ENCODE measurements at places on chromosomes 11 and 22.

- DNase-seq: no peak
Measured at GRCh38 chr11:45259592-45259991, 26.5 kb downstream of the SYT13 start.

GRCh38 chr11:123093739-123094138 is 31.8 kb upstream of the HSPA8 start:
- no peak for DNase-seq

DNA sequence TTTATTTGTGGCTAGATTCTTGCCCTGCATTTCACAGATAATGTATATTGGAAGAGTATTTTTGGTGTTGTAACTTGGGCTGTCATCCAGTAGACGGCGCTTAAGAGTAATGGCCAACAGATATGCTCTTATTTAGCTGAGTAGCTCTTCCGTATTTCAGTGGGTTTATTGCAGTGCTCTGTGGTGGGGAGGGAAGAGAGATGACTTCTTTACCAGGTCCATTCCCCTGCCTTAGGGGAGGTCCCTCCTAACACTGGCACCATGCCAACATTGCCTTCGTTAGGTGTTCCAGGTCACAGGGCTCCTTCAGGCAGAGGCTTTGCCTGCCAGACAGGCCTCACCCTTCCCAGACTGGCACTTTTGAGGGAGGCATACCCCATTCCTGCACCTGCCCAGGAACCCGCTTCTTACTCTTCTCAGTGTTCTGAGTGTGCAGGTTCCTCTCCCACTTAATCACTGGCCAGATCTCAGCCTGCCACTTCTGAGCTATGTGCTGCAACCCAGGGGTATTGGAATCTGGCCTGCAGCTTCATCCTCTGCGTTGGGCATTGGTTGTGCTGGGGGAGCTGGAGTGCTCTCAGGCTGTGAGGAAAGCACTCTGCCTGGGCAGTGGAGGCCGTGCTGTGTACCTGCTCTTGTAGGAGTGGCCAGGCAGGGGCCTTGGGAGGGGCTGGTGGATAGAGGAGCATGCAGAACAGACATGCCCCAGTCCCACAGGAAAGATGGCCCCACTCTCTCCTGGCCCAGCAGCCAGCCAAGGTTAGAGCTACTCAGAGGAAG is 29.4 kb upstream of the SLN start:
- no peak for DNase-seq

DNA sequence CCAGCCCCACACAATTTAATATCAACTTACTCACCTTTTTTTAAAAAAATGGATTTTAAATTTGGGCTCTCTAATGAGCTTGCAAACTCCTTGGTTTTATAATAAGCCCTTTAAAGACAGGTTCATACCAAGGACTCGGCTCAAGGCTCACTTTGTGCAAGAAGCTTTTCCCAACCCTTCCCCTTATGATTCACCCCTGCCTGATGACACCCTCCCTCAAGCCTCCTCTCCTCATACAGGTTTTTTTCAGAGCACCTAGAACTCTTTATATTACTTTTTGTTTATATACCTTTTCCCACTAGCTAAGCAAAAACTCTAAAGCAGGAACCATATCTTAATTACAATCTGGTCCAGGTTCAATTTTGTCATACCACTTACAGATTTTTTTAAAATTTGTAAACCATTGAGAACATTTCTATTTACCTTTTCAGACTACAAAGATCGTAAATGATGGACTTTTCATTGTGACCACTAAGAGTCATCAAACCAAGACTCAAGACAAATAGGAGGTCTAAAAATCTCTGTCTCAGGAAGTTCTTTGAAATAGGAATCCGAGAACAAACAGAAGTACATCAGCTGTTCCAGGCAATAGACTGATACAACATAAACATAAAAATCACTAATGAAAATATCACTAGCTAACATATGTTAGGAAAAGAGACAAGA is 13.1 kb upstream of the EXPH5 start:
- no peak for DNase-seq

GRCh38 chr11:116782728-116783127 is 5.1 kb downstream of the ZPR1 start:
- DNase-seq: no peak

GRCh38 chr11:44188643-44189042 is 93.2 kb downstream of the EXT2 start:
- DNase-seq: no peak

- DNase-seq: no peak
Measured at GRCh38 chr11:64119700-64120099, 46.2 kb downstream of the MACROD1 start.

DNA sequence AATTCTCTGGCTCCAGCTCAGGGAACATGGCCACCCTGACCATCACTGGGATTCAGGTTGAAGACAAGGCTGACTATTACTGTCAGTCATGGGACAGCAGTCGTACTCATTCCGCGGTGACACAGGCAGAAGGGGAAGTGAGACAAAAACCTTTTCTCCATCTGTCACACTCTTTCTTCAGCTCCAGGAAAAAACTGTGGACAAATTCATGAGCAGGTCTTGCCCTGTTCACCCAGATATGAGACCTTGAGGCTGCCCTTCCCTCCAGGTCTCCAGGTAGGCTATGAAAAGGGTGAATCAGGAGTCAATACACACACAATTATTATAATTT is 39.4 kb upstream of the GGTLC2 start:
- no peak for DNase-seq

GRCh38 chr11:56855217-56855616 is 106.7 kb upstream of the OR9G4 start:
- DNase-seq: no peak

- DNase-seq: no peak
Measured at GRCh38 chr11:121671283-121672168, 218.8 kb upstream of the SORL1-AS1 start.

DNA sequence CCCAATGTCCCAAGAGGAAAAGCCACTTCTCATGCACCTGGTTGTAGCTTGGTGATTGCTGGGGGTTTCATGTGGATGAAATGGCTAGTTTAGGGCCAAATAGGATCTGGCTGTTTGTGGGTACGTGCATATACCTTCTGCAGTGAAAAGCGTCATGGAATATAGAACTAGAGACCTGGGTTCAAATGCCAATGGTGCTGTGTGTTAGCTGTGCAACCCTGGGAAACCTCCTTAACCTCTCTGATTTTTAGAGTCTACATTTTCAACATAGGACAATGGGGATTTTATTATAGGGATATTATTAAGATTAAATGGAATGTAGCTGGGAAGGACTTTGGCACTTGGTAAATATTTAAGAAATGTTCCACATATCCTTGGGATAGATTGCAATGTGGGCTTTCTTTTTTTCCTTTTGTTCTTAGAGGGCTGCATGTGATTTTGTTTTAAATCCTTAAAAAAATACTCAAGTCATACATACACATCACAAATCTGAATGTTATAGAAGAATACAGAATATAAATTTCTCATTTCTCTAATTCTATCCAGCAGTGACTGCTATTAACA is 112.6 kb upstream of the E2F8 start:
- no peak for DNase-seq

- no peak for DNase-seq
Measured at GRCh38 chr22:45684169-45684568, 12.5 kb downstream of the ATXN10 start.

- DNase-seq: no peak
Measured at GRCh38 chr22:46770726-46771125, 8.3 kb downstream of the TBC1D22A start.

GRCh38 chr11:133930767-133931448 is 25.9 kb downstream of the IGSF9B start:
- DNase-seq: peak; percentile 47

GRCh38 chr11:36148701-36149100 is 140.5 kb downstream of the COMMD9 start:
- no peak for DNase-seq

DNA sequence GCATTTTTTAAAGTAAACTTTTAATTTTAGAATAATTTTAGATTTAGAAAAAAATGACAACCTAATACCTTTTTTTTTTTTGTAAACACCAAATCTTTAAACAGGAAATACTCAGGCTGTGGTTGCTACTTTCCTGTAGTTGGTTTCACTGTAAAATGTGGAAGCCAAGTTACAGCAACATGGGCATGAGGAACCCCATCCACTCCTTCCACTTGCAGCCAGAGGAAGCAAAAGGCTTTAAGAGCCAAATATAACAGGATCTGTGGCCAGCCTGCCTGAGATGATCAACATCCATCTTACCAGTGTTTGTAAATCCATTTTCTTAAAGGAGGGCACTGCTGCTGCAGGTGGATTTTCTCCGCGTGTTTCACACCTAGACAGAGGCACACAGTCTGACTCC is 66.2 kb downstream of the TNRC6B start:
- DNase-seq: no peak

- no peak for DNase-seq
Measured at GRCh38 chr11:115698243-115698642, 194.0 kb upstream of the CADM1 start.

DNA sequence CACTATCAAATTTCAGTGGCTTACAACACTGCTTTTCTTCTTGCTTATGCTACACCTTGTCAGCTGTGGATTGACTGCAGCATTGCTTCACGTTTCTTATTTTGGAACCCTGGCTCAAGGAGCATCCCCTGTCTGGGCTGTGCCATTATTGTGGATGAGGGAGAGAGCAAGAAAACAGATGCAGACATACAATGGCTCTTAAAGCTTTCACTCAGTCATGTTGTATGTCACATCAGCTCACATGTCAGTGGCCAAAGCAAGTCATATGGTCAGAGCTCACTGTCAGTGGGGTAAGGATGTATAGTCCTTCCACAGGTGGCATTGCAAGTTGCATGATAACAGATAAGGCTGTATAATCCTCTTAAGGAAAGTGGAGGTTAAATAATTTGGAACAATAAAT is 10.0 kb downstream of the ARHGEF12 start:
- no peak for DNase-seq

DNA sequence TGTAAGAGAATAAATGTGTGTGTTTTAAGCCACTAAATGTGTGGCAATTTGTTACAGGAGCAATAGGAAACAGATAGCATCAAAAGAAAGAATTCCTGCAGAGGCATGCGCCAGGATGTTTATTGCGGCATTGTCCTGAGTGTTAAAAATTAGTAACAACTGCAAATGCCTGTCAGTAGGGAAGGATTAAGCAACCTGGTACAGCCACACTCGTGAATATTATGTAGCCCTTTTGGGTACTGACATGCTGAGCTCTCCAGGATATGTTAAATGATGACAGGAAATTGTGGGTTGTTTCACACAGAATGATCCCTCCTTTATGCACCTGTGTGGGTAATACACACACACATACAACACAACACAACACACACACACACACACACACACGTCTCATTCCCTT is 69.7 kb upstream of the MYOD1 start:
- no peak for DNase-seq

GRCh38 chr11:128326791-128327190 is 260.6 kb downstream of the ETS1 start:
- no peak for DNase-seq

GRCh38 chr11:131925829-131926228 is 555.4 kb downstream of the NTM start:
- DNase-seq: no peak

DNA sequence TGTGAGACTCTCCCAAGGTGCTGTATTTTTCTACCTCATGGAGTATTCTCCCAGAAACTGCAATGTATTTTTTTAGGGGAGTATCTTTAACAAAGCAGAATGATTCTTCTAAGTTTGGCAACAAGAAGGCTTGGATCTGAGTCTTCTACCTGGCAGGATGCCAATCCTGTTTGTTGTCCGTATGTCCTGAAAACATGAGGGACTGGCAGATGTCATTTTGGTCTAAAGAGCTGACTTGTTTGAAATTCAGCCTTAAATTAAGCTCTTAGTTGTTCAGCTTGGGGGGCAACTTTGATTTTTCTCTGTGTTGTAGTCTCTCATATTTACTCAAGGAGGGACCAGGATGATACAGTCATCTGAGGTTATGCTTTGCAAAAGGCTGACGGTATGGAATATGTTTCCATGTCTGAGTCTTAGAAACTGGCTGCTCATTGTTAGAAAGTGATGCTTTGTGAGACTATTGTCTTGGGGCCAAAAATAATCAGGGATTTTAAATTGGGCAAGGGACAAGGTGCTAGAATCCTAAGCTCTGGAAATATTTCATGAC is 9.3 kb downstream of the MRPL16 start:
- no peak for DNase-seq

GRCh38 chr11:3109921-3110706 is 52.9 kb upstream of the CARS1 start:
- peak; percentile 62 for DNase-seq

DNA sequence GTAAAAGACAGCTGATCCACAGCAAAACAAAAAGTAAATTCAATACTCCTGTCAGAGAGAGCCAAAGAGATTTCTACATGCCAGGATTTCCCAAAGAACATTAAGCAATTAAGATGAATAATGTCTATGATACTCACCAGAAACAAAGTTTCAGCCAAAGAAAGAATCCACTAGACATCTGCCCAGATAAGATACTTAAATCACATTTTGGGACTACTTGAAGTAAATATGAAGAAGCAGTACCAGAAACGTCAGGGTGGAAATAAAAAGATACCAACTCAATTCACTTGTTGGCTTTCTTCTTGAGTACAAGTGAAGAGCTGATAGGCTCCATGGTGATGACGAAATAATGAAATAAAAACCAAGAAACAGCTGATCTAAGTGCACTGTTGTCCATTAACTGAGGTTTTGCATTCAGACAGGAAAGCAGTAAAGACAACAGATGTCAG is 31.6 kb upstream of the ARHGAP32 start:
- DNase-seq: no peak

GRCh38 chr22:25569983-25570382 is 5.5 kb downstream of the GRK3 start:
- no peak for DNase-seq

GRCh38 chr11:114953039-114953438 is 274.7 kb downstream of the NXPE2 start:
- DNase-seq: no peak

DNA sequence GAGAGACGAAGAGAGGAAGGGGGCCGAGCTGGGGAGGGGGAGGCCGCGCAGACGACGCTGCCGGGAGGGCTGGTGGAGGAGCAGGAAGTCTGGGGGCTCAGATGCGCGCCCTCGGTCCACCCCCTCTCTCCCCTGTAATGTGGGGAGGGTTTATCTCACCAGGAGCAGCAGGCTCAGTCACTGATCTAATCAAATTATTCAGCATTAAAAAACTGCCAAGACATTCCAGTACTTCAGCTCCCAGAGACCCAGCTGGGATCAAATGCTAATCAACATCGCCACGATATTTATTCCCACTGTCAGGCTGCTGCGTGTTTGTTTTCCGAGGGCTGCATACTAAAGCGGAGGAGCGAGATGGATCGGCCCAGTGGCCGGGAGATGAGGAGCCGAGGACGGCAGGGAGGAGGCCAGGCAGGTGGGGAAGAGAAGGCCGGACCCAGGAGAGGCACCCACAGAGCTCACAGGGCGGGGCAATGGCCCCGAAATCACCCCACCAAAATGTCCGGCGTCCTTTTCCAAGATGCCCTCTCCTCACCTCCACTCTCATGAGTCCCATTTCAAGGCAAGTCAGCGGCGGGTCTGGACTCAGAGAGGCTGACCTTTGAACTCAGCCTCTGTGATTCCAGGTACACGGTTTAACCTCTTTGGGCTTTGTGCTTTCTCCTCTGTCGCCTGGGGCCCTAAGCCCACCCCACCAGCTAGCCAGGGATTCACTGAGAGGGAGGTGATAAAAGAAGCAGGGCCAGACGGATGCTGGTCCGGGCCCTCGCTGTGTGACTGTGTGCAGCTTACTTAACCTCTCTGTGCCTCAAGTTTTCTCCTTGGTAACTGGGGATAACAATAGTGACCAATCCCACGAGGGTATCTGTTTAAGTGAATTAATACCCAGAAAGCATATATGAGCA is 502.1 kb downstream of the MN1 start:
- no peak for DNase-seq

GRCh38 chr11:119828006-119828405 is 99.0 kb upstream of the NECTIN1 start:
- DNase-seq: no peak

Data from Right ventricle myocardium inferior (tissue), 1 donor.